H1 (cell line): ENCODE measurements at places on chromosomes 7 and 10. TPM values are rescaled to one million over a fixed set of nuclear protein-coding genes. Genes with fewer than 3 reads are reported as not detected.

ZNF239 gene
- 1.3 and 2.4 TPM in 2 replicates for polyA plus RNA-seq

CD36 gene
- 0.13 and 0.33 TPM in 2 replicates for polyA plus RNA-seq

SPDYE5 gene
- not detected in 2 replicates for polyA plus RNA-seq

MYL7 gene
- polyA plus RNA-seq: 1.4 and 3.4 TPM in 2 replicates

TMEM273 gene
- polyA plus RNA-seq: not detected in 2 replicates

LRRN3 gene
- polyA plus RNA-seq: 0.09 and 0.32 TPM in 2 replicates

TMEM236 gene
- polyA plus RNA-seq: 0.02 TPM in 2 replicates

GNG11 gene
- 0.38 TPM in 2 replicates for polyA plus RNA-seq

NUPR2 gene
- polyA plus RNA-seq: not detected in 2 replicates

GATA3 gene
- 0.02 and 0.11 TPM in 2 replicates for polyA plus RNA-seq

PRTFDC1 gene
- 4.1 and 5.9 TPM in 2 replicates for polyA plus RNA-seq

SH2D4B gene
- polyA plus RNA-seq: 0.06 TPM in 1 of 2 replicates, not detected in the other

MRC1 gene
- polyA plus RNA-seq: 0.02 and 0.03 TPM in 2 replicates

FKBP6 gene
- 0.11 and 0.14 TPM in 2 replicates for polyA plus RNA-seq

HHEX gene
- polyA plus RNA-seq: 0.56 and 0.86 TPM in 2 replicates

CYP2C8 gene
- polyA plus RNA-seq: 0.30 and 0.89 TPM in 2 replicates

STEAP1B gene
- polyA plus RNA-seq: 3.8 and 5.4 TPM in 2 replicates

TAS2R41 gene
- polyA plus RNA-seq: 0.12 TPM in 1 of 2 replicates, not detected in the other

GPR26 gene
- polyA plus RNA-seq: 0.11 and 0.21 TPM in 2 replicates

TET1 gene
- 10.3 and 15.2 TPM in 2 replicates for polyA plus RNA-seq

SSC4D gene
- 27.5 and 30.8 TPM in 2 replicates for polyA plus RNA-seq

PLAU gene
- polyA plus RNA-seq: 15.8 and 16.2 TPM in 2 replicates

OR6B1 gene
- not detected in 2 replicates for polyA plus RNA-seq

LIPN gene
- not detected in 2 replicates for polyA plus RNA-seq

SFRP4 gene
- 0.03 TPM in 2 replicates for polyA plus RNA-seq

POLL gene
- polyA plus RNA-seq: 45.9 and 69.5 TPM in 2 replicates

EGFR gene
- 1.9 and 2.8 TPM in 2 replicates for polyA plus RNA-seq

CCDC7 gene
- polyA plus RNA-seq: 0.14 and 0.18 TPM in 2 replicates

SPDYE2 gene
- not detected in 2 replicates for polyA plus RNA-seq

CC2D2B gene
- polyA plus RNA-seq: 0.09 TPM in 1 of 2 replicates, not detected in the other

SPDYE2B gene
- polyA plus RNA-seq: not detected in 2 replicates

C10orf143 gene
- polyA plus RNA-seq: 1.5 and 1.6 TPM in 2 replicates

ABCB1 gene
- 0.30 and 0.51 TPM in 2 replicates for polyA plus RNA-seq
